ENCODE measurements at places on chromosomes 5 and 9.

GRCh38 chr9:76704593-76705204 lies 59.5 kb upstream of the PCA3 start:
- no peak for DNase-seq

DNA sequence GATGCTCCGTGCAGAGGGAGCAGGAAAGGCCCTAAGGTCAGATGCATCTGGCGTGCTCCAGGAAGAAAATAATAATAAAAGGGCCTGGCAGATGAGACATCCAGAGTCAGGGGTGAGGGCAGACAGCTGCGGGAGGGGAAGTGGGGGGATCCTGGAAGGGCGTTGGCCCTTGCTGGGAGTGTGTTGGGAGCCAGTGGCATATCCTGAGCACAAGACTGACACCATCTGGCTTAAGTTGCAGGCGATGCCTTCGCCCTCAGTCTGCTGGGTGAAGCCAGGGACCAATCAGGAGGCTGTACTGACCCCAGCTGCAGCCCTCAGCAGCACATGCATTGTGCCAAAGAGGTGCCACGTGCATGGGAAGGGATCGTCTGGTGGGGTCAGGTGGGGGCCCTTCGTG lies 3.8 kb downstream of the OR2V2 start:
- DNase-seq, result no peak

- peak; percentile 41 for DNase-seq
These were observed at the start of gene FAXDC2 for GRCh38 chr5:154850255-154851062. TSS of gene FAXDC2 (minus strand) at chr5:154850603. CDS start at chr5:154838178, 12,425 bp downstream.

GRCh38 chr9:110049699-110050450 lies 158.1 kb downstream of the C9orf152 start:
- no peak for DNase-seq

DNA sequence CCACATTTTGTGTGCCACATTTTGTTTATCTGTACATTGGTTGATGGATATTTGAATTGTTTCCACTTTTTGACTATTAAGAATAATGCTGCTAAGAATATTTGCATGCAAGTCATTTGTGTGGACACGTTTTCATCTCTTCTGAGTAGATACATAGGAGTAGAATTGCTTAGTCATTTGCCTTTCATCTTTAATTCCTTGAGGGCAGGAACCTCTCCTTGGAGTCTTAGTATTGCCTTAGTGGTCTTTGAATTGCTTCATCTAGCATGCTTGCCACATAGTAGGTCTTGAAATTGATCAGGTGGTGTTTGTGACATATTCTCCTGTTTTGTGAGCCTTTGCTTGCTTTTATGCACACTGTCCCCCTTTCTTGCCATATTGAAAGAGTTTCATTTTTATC lies 128.5 kb downstream of the NR3C1 start:
- DNase-seq, result no peak

- DNase-seq, result no peak
These were observed 138.7 kb downstream of the YTHDC2 start for GRCh38 chr5:113652161-113652560.

DNA sequence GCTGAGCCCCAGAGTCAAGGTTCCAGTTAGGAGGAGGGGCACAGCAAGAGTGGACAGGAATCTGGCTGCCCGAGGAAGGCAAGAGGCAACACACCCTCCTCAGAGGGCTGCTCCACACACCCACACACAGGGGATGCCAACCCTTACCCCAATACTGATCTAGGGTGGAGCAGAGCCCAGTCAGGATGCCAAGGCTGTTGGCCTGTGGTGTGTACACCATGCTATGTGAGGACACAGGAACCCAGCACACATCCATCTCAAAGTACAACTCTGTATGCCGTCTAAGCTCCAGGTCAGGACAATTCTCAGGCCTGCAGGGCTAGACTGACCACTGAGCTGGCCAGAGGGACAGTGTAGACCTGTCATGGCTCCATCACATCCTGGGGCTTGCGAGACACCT lies 2.6 kb downstream of the SEPTIN8 start:
- no peak for DNase-seq
